ENCODE measurements at places on chromosomes 1 and 21. TPM values are rescaled to one million over a fixed set of nuclear protein-coding genes. Genes with fewer than 3 reads are reported as not detected.

PCSK9 gene
- 0.05 TPM for total RNA-seq

C8B gene
- not detected for total RNA-seq

GRCh38 chr1:41532206-41532975 lies 47.9 kb upstream of the EDN2 start:
- peaks cover 22% of the 10 kb centered on the region for H3K36me3 ChIP-seq
- H3K4me1 ChIP-seq = no peaks in the 10 kb centered on the region
- H3K4me3 ChIP-seq = no peak overlapping the region
- no peak for DNase-seq
- no peaks in the 10 kb centered on the region for H3K27me3 ChIP-seq
- no peak overlapping the region for H3K27ac ChIP-seq

DNALI1 gene
- 0.13 TPM for total RNA-seq

DNA sequence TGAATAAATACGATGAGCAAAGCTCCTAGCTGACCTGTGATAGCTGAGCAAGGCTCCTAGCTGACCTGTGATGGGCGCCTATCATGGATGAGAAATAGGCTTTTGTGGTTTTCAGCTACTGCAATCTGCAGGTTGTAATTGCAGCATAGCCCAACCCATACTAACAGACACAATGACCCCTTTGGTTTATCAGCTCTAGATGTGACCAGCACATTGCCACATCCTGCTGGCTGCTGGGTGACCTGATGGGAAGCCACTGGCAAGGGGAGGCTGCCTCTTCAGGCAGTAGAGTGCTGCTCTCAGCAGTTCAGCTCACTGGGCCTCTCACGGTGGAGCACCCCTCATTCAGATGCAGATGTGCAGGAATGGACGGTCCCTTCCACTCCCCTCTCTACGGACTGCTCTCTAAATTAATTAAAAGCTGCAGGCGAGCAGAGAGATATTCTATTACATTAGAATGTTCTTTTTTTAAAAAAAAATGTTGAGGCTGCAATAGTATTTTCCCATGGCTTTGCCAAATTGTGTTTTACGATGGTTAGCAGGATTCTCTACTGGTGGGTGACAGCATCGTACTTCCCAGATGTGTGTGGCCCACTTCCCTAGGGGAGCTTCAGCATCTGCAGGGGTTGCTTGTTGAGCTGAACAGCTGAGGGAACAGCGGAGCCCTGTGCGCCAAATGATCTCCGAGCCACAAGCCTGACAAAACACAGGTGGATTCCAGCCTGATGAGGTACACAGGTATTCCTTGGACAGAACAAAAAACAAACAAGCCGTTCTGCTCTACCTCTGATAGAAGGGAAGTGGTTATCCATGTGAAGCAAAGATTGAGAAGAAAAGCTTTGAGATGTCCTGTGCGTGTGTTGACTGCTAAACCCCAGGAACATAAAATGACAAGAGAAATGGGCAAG lies 65.0 kb downstream of the SYT6 start:
- no peak for DNase-seq
- no peaks in the 10 kb centered on the region for H3K36me3 ChIP-seq
- H3K27ac ChIP-seq = no peak overlapping the region
- no peak overlapping the region for H3K4me3 ChIP-seq
- H3K4me1 ChIP-seq = no peaks in the 10 kb centered on the region

KRTAP7-1 gene
- not detected for total RNA-seq

- H3K4me3 ChIP-seq = no peak overlapping the region
- H3K4me1 ChIP-seq = no peaks in the 10 kb centered on the region
- no peaks in the 10 kb centered on the region for H3K36me3 ChIP-seq
- peaks cover 3% of the 10 kb centered on the region for H3K27me3 ChIP-seq
- no peak overlapping the region for H3K27ac ChIP-seq
Observed at GRCh38 chr21:35326677-35327076, 277.6 kb upstream of the RUNX1 start.

SPRR1B gene
- not detected for total RNA-seq

DNA sequence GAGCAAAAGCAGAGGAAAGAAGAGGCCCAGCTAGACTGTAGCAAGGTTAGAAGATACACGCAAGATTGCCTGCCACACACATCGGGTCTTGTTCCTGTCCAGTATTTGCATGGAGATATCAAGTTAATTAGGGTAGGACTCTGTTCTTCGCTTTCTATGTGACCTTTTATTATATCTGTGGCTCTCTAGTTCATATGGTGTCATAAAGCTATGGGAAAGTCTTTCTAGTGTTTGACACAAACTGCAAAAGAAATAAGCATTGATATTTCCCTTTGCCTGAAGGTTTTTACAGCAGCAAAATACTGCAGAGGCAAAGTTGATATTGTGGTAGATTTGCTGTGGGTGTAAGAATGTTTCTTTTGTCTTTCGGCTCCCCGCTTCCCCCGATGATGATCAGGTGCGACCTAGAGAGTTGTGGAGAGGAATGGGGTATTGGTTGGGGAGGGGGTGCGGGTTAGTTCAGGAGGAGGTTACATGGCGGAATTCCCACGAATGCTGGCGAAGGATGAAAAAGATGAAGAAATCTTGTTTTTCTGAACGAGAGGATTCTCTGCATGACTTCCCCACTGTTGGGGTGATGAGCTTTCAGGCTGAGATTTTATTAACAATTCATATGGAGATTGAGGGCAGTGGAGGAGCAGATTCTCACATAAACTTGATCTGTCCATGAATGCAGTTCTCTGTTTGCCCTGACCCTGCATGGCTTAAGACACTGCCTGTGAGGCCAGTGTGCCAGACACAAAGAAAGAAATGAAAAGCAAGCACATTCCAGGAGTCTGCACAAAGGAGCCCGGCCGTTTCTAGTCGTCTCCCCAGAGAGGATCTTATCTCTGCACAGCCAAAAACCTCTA lies 550.2 kb downstream of the USP25 start:
- H3K36me3 ChIP-seq = no peaks in the 10 kb centered on the region
- H3K27me3 ChIP-seq = no peaks in the 10 kb centered on the region
- H3K4me1 ChIP-seq = no peaks in the 10 kb centered on the region
- H3K27ac ChIP-seq = no peak overlapping the region
- H3K4me3 ChIP-seq = no peak overlapping the region
- DNase-seq = no peak

DNA sequence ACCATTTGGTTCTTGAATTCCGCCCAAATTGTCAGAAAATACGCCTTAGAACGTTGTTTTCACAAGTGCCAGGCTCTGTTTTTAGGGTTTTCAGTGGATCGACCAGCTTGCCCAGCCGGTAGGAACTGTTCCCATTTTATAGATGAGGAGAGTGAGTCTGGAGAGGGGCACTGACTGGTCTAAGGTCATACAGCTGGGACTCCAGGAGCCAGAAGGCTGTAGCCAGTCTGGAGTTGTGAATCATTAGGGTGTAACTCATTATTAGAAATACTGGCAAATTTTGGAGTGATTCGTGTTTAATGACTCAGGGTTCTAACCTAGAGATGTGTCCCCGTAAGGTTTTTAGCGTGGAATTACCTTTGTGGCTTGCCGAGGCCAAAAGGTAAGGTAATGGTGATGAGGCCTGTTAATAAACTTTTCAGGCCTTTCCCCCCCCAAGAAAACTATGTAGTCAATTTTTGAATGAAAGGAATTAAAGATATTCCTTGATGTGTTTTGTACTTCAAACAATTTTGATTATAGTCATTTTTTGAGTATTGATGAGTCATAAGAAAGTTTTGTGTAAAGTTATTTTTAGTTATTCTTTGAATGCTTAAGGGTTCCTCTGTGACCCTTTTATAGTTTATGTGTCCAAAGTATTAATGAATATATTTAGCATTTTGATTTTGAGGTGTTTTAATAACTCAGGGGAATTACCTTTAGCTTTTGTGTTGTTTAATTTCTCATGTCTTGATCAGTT lies 2.1 kb downstream of the DYRK1A start:
- H3K4me1 ChIP-seq = peaks cover 59% of the 10 kb centered on the region
- DNase-seq = no peak
- peaks cover 13% of the 10 kb centered on the region for H3K36me3 ChIP-seq
- peak overlapping the region; percentile 87 for H3K27ac ChIP-seq
- no peaks in the 10 kb centered on the region for H3K27me3 ChIP-seq
